ENCODE measurements at places on chromosomes 3 and 15.

- DNase-seq, result no peak
Observed at GRCh38 chr3:112958811-112959560, 15.9 kb downstream of the CD200R1 start.

GRCh38 chr15:52559022-52559421, 9.8 kb downstream of the ARPP19 start:
- no peak for DNase-seq

GRCh38 chr3:126166009-126166408, 14.4 kb downstream of the ALDH1L1 start:
- DNase-seq, result no peak

- no peak for DNase-seq
Observed at GRCh38 chr3:194785315-194785714, 99.6 kb downstream of the FAM43A start.

DNA sequence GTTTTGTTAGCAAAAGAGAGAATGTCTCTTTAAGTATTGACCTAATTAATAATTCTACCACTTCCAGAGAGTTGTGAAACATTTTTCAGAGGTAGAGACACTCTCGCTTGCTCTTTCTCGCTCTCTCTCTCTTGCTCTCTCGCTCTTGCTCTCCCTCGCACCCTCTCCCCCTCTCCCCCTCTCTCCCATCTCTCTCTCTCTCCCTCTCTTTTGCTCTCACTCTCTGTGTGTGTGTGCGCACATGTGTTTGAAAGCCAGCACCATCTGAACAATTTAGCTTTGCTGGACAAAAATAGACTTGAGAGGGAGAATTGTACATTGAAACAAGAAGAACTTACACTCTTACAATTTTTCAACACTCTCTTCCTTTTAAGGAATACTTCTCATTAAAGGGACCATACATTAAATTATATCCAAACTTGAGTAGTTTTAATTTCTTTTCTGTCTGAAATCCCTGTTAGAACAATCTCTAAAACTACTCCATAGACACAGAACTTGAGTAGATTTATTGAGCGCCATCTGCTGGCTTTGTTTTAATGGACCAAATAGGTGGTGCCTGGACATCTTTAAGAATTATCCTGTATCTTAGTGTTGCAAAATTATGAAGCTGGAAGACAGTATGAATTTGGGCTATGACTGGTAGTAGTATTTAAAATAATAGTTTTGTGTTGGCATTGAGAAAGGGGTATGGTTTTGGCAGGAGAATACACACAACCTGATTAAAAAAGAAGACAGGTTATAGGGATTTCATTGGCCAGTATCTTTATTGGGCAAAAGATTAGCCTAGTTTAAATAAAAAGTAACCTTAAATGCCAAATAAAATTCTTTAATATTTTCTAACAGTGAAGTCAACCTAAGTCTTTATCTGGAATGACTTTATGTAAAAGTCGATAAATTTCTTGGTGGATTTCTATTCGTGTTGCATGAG, 124.6 kb downstream of the AKAP13 start:
- DNase-seq, result peak; percentile 67

DNA sequence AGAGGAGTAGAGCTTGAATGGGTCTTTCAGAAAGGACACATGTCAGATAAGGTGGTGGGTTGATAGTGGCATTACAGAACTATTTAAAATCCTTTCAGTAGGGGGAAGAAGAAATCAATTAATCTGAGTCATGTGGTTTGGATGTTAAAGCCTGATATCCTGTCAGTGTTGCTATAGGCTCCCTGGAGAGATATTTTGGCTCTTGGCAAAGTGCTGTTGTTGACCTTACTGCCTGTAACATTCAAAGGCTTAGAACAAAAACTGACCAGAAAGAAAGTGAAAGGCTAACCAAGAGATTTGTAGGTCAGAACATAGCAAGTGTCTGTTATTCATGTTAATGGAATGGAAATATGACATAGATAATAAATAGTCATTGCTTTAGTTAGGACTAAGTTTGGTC, 552.9 kb downstream of the DIPK2A start:
- peak; percentile 12 for DNase-seq

DNA sequence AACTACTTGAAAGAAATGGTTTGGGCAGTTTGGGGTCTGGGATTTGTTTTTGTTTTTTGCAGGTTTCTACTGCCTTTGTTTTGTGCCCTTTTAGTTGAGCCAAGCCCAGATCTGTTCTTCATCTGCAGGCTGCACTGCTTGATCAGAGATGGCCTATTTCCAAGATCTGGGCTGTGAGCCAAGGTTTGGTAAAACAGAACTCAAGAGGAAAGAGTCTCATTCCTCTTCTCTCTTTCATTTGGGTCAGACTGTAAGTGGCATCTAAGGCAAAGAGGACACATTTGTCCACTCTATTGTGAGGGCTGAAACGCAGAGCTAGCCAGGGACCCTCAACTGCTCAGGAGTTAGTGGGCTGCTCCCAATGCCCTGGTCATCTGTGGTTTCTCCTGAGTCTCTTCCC, 104.4 kb upstream of the UBE3A start:
- peak; percentile 71 for DNase-seq

GRCh38 chr3:108518895-108519294, 8.5 kb upstream of the MYH15 start:
- DNase-seq, result peak; percentile 7

- DNase-seq, result peak; percentile 97
Observed at GRCh38 chr3:53238051-53238850, 17.6 kb downstream of the TKT start.

- DNase-seq, result peak; percentile 23
Observed at GRCh38 chr3:30682434-30683155, 76.2 kb downstream of the TGFBR2 start.

- no peak for DNase-seq
Observed at GRCh38 chr15:23440596-23440995, 6.4 kb downstream of the GOLGA6L2 start.

DNA sequence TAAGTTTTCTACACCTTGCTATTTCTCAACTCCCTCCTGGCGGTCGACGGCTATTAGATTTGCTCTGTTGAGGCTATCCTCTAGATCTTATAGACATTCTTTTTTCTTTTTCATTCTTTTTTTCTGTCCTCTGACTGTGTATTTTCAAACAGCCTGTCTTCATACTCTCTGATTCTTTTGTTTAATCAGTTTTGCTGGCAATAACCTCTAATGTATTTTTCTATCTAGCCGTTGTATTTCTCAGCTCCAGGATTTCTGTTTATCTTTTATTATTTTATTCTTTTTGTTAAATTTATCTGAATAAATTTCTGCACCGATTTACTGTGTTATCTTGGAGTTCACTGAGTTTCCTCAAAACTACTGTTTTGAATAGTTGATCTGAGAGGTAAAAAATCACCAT, 31.5 kb downstream of the NLGN1 start:
- DNase-seq, result no peak

GRCh38 chr3:147383617-147384016, 22.7 kb downstream of the ZIC4 start:
- no peak for DNase-seq

DNA sequence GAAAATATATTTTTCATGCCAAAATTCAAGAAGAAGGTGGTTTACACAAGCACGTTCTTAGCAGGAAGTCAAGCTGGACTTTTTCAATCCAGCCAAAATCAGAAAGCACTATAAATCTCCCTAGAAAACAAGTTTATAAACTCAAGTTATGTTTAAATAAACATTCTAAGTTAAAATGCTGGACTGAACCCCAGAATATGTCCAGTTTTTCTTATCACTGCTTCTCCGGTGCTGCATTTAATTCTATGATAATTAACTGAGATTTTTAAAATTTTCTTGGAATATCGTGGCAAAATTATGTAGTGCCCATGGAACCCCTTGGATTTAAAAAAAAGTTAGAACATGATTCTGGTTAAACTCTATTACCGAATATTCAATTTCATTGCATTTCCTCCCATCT, 218.2 kb upstream of the MDFIC2 start:
- no peak for DNase-seq

GRCh38 chr3:4849739-4850138, 129.5 kb upstream of the BHLHE40 start:
- DNase-seq, result no peak

DNA sequence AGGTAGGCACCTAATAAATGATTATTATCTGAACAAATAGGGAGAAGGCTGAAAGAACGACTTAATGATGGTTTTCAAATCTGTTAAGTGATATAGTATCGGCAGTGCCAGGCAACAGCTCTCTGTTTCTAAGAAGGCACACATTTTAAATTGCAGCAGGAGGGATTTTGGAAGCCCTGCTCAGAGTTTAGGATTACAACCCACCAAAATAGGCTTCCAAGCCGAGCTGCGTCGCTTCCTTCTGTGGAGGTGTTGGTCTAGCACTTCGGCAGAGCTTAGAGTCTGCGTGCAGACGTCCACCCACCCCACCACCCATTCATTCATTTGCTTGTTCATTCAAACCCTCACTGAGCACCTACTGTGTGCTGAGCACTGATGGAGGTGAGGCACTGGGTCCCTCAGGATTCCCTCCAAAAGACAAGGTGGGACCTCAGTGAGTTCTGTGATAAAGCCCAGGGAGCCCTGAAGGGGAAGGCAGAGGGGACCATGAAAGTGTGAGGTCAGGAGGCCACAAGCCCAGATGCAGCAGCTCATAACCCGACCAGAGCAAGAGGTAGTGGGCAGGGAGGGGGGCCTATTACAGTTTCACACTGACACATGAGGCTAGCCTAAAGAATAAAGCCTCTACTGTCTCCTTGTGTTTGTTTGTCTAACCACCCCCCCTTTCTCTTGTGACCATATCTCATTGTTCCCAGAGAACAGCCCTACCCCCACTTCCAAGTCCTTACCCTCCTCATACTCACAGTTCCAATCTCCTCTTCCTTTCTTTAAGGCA, 8.9 kb downstream of the ADCY5 start:
- DNase-seq, result no peak

DNA sequence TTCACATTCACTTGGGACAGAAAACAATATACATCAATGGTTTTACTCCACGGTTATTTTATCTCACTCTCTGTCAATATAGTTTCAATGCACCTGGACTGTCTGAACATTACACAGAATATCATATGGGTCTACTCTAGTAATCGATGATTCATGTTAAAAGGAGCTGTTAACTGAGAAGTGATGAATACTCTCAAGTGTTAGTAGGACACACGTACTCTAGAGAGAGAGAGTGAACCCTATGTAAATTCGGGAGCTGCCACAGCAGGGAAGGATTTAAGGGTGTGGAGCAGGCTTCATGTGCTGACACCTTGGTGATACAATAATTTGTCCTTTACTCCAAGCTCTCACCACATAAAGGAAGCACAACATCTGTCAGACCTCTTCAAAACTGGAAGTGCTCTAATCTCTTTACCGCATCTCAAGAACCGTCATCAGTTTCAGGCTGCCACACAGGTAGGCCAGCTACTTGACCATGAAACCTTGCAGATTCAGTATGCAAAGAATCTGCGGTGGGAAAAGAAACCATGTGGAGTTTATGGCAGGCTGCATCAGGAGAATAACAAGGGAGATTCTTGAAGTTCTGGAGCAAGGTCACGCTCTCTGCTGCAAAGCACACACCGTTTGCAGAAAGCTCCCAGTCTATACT, 199.2 kb upstream of the TMC3 start:
- no peak for DNase-seq

DNA sequence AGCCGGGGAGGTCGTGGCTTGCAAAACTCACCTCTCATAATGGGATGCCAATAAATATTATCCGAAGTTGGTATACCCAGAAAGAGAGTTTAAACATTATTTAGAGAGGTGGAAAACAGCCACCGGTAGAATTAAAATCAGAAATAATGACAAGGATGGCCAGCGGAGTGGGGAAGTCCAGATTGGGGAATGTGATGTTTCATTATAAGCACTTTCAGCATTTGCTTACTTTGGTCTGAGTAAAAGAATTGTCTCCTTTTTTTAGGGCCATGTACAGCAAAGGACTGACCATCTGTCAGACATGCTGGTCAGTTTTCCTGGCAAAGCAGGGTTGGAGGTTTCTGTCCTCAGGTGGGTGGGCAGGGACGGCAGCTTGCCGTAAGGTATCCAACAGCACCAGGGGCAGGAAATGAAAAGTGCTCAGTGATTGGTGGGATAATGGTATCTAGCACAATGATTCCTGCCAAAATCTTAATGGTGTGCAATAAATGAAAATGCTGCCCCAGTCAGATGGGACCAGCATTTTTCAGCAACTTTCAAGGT, 24.3 kb downstream of the APBA2 start:
- DNase-seq, result no peak

GRCh38 chr3:133988631-133989161, 41.0 kb downstream of the SLCO2A1 start:
- DNase-seq, result no peak

DNA sequence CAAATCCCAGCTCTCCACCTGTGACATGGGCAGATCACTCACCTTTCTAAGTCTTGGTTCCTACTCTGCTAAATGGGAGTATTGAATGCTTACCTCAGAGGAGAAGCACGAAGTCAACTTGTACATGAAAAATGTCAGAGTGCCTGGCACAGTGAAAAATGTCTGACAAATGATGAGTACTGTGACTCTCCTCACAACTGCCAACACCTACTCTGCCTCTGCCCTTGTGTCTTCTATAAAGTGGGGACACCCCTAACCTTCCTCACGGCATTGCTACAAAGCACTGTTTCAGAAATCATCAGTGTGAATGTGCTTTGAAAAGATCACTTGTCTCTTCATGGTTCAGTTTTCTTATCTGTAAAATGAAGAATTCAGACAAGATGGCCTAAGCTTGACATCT, 940 bp upstream of the CCR1 start:
- DNase-seq, result no peak

- DNase-seq, result no peak
Observed at GRCh38 chr3:88123526-88123925, 26.2 kb upstream of the C3orf38 start.

DNA sequence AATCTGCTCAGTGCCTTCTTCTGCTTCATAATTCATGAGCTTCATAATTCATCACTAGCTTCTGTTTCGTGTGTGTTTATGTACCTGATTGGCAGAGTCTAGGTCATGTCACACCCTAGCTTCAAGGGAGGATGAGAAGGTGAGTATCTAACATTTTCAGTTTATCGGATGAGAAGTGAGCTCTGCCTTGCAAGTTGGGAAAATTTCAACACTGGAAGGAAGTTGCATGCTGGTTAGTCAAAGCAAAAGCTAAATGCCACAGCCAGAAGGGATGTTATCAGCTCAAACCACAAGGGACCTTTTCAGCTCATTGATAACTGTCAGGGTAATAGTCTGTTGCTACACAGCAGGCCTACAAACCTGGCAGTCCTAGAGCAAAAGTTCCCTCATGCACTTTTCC, 7.3 kb upstream of the TNFSF10 start:
- no peak for DNase-seq

DNA sequence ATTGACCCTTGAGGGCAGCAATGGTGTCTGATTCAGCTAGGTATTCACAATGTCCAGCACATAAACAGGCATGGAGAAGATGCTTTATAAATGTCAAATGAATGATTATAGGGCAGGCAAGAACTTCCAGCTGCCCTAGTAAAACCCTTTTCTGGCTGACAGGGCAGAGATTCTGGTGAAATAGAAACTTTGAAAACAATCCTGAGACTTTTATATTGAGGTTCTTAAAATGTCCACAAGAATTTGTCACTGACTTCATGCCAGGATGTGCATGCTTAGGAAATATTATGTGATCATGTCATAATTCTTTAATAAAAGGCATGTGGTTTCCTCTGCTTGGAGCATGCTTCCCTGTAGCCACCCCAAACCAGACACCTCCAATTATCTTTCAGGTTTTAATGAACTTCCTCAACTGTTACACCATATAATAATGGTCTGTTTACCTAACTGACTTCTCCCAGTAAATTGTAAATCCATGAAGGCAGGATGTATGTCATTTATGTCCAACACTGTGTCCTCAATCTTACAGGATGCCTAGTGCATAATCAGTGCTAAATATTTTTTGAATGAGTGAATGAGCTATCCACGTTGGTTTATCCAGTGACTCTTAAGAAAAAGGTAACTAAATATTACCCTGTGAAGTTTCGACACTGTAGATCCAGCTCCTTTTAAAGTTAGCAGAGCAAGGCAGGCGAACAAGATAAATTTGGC, 43.4 kb upstream of the CLRN1 start:
- peak; percentile 81 for DNase-seq
